Mucosa of gallbladder (tissue), 1 donor: ENCODE measurements at places on chromosomes 13 and 19. TPM values are rescaled to one million over a fixed set of nuclear protein-coding genes. Genes with fewer than 3 reads are reported as not detected.
A peak's percentile ranks its signal among the peaks of the same experiment; 100 is the strongest.

DNA sequence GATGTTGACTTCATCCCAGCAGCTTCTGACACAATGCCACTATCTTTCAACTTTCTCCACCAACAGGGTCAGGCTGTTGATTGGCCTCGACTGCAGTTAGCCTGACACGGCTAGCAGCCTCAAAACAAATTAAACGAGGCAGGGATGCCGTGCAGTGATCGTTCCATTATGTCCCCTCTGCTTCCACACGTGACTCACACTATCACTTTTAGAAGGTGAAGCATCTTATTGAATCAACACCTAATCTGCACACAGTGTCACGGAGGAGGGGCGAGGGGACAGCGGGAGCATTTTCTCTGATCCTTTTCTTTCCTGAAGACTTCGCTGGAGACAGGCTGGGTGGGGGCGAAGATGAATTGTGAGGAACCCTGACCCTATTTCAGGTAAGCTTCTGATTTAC lies 241.9 kb upstream of the ZNF507 start:
- no peak for DNase-seq

- no peak for DNase-seq
Measured at GRCh38 chr13:42544246-42544926, 29.6 kb upstream of the TNFSF11 start.

DNA sequence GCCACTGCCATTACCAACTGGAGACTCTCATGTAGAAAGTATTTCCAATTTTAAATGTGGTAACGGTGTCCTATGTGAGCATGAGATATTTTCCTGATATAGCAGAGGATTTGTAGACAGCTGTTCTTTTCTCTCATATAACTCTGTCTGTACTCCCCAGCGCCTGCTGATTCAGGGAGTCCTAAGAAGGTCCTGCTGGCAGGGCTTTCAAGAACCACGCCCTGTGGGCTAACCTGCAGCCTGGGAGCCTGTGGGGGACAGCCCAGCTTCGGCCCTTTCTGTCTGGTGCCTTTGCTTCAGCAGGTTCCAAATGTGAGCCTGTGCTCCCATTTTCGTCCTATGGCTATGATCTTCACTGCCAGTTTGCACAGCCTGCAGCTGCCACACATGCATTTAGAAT lies 316.8 kb downstream of the ATP8A2 start:
- DNase-seq = no peak

The CLASRP gene
- total RNA-seq = 101 TPM

The CEACAM3 gene
- 0.78 TPM for total RNA-seq

- no peak for DNase-seq
Measured at GRCh38 chr19:55901369-55902079, 30.6 kb downstream of the NLRP13 start.

The ZNF738 gene
- 7.5 TPM for total RNA-seq

The TARM1 gene
- total RNA-seq = not detected

The ZNF428 gene
- 54.4 TPM for total RNA-seq

GRCh38 chr13:48816700-48817099 lies 159.0 kb upstream of the FNDC3A start:
- DNase-seq = no peak

- DNase-seq = no peak
Measured at GRCh38 chr19:3402631-3403443, 36.5 kb downstream of the NFIC start.

DNA sequence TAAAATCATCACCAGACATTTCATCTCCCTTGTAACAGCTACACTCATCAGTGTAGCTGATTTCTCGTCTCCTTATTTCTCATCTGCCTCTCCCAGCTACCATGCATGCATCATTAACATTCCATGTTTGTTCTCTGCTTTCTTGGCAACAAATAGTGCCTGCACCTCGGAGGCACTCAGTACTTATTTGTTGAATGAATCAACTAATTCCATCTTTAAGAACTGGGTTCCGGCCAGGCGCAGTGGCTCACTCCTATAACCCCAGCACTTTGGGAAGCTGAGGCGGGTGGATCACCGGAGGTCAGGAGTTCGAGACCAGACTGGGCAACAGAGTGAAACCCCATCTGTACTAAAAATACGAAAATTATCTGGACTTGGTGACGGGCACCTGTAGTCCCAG lies 63.9 kb upstream of the GTF3A start:
- DNase-seq = no peak

- peak; percentile 67 for DNase-seq
Measured at GRCh38 chr19:18091217-18091608, 4.5 kb upstream of the IL12RB1 start.

- no peak for DNase-seq
Measured at GRCh38 chr13:93859716-93860115, 619.8 kb downstream of the DCT start.

GRCh38 chr13:30807392-30807791 lies 72.0 kb downstream of the ALOX5AP start:
- DNase-seq = no peak

DNA sequence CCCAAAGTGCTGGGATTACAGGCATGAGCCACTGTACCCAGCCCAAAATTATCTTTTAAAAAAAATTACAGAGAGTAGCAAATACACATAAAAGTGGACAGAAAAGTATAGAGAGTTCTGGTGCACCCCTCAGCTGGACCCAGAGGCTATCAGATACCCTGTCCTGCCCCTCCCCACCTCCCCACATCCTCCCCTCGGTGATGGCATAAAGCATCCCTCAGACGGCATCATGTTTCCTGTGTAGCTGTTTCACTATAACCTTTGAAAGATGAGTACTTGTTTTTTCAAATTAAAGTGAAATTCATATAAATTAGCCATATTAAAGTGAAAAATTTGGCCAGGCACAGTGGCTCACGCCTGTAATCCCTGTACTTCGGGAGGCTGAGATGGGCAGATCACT lies 20.1 kb downstream of the SLC27A1 start:
- DNase-seq = no peak

DNA sequence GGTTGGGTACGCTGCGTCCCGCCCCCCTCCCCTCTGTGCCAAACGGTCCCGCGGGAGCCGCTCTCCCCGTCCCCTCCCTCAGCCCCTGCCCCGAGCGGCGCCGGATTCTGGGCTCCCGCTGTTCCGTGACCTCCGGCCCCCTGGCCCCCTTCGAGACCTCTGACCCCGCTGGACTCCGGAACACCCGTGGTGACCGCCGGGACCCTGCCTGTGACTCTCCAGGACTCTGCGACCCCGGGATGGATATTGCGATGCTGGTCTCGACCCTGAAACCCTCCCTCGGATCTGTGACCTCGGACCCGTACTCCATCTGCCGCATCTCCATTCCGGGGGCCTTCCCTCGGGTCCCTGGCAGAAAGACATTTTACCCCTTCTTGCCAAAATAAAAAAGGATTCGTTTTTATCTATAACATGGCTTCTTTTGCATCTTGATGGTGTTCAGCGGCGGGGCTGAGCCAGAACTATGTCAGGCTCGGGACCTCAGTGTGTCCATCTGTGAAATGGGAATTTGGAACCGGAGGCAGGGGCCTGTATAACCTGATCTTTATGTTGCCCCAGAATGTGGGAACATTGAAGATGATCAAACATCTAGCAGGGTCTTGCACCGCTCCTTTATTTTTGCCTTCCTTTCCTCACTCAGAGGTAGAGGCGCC lies 654 bp upstream of the MEGF8 start:
- no peak for DNase-seq

The CASP14 gene
- not detected for total RNA-seq

The TMEM86B gene
- total RNA-seq = 193 TPM

The ZNF554 gene
- total RNA-seq = 4.6 TPM

DNA sequence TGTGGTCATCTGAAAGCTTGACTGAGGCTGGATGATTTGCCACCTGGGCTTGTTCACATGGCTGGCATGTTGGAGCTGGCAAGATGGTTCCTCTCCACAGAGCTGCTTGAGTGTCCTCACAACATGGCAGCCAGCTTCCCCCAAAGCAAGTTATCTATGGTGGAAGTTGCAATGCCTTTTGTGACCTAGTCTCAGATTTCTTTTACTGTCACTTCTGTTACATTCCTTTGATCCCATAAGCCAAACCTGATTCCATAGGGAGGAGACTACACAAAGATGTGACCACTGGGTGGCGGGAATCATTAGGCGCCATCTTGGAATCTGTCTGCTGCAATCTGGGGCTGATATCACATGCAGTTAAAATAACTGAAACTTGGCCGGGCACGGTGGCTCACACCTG lies 17.5 kb upstream of the LMTK3 start:
- DNase-seq = no peak

- DNase-seq = no peak
Measured at GRCh38 chr13:57627663-57628062, 3.9 kb upstream of the PCDH17 start.

GRCh38 chr13:108948251-108948671 lies 318.9 kb downstream of the MYO16 start:
- no peak for DNase-seq

- DNase-seq = no peak
Measured at GRCh38 chr13:36084131-36084530, 47.1 kb downstream of the DCLK1 start.

GRCh38 chr19:8088752-8089663 lies 36.4 kb downstream of the CCL25 start:
- no peak for DNase-seq

DNA sequence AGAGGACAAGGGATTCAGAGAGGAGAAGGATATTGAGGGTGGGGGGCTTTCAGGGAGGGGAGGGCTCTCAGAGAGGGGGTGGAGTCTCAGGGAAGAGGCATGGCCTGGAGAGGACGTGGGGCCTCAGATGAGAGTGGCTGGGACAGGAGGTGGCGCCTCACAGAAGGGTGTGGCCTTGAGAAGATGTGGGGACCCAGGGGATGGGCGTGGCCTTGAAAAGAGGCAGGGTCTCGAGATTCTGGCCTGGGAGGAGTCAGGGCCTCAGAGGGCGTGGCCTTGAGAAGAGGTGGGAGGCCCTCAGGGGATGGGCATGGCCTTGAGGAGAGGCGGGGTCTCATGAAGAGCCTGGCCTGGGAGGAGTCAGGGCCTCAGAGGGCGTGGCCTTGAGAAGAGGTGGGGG lies 23.7 kb upstream of the TNFSF14 start:
- no peak for DNase-seq

DNA sequence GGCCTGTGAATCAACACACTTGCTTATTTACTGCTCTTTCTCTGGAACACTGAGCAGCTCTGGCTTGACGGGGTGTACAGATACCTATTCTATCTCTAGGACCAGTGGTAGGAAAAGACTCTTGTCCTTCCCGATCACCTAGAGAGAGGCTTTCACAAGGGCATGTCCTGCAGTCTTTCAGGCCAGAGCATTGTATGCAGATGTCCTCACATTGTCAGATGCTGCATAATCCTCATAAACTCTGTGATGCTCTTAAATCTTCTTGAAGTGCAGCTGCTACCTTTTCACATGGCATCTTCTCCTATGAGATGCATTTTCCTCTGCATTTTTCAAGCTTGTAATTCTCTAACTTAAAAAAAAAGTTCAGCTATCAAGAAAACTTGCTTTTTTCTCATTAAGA lies 369.4 kb downstream of the OLFM4 start:
- no peak for DNase-seq

- DNase-seq = peak; percentile 51
Measured at GRCh38 chr13:34124666-34125306, 306.8 kb downstream of the RFC3 start.

DNA sequence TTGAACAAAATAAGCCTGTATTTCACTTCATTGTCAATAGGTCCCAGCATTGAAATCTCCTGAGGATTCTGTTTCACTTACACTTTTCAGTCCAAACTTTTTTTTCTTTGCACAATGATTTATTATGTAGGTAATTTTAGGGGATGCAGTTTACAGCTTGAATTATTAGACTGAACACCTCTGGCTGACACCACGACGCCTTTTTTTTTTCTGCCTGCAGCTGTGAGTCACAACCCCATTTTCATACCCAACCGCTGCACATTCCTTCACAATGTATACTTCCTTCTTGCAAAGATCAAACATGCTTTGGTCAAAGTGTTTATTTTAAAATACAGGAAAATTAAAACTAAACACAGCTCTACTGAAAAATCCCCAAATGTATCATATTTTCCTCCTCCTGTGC lies 11.4 kb downstream of the ZIC2 start:
- DNase-seq = no peak

The BTBD2 gene
- total RNA-seq = 92.2 TPM

The ZNF677 gene
- 21.4 TPM for total RNA-seq

GRCh38 chr13:112042496-112042895 lies 24.5 kb upstream of the SOX1 start:
- no peak for DNase-seq

DNA sequence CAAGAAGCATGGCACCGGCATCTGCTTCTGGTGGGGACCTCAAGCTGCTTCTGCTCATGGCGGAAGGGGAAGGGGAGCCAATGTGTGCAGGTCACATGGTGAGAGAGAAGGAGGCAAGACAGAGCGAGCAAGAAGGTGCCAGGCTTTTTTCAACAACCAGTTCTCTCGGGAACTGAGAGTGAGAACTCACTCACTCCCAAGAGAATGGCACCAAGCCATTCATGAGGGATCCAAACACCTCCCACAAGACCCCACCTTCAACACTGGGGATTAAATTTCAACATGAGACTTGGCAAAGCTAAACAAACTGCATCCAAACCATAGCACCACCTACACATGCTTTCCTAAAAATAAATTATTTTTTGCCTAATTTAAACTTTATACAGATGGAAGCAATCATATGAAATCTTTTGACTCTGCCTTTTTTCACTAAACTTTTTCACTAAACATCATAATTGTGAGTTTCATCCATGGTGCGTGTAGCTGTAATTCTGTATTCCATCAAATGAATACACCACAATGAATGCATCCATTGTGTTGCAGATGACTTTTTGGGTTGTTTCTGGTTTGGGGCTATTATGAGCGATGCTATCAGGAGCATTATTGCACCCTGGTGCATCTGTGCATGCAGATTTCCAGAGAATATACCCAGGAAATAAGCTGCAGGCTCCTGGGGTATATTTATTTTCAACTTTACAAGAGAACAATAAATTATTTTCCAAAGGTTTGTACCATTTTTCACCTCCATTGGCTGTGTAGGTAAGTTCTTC lies 14.6 kb upstream of the IPO5 start:
- DNase-seq = no peak

The SIGLEC8 gene
- 11.0 TPM for total RNA-seq

DNA sequence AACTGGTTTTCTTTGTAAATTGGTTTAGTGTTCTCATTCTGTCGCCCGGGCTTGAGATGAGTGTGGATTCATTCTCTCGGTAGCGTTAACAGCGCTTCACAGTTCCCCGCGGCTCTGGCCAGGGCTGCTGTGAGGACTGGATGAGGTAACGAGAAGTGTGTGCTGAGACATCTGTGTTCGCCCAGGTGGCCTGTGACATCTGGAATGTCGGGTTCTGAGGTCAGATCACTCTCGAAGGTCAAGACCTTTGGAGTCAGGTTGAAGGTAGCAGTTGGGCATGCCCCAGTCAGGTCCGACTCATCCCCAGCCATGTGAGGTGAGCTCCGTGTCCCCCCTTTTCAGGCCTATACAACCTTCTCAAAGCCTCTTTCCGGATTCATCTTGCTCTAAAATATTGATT lies 13.4 kb upstream of the TUBGCP3 start:
- DNase-seq = no peak

The PDE4C gene
- total RNA-seq = 2.1 TPM

The PLPPR3 gene
- total RNA-seq = 0.20 TPM

The EFNA2 gene
- total RNA-seq = 8.4 TPM

GRCh38 chr13:34587576-34587975 lies 354.5 kb upstream of the NBEA start:
- DNase-seq = no peak

The ZNF223 gene
- total RNA-seq = 8.1 TPM

GRCh38 chr19:7200736-7201135 lies 93.5 kb downstream of the INSR start:
- DNase-seq = no peak
